ENCODE measurements at places on chromosomes 4 and X. TPM values are rescaled to one million over a fixed set of nuclear protein-coding genes. Genes with fewer than 3 reads are reported as not detected.

The RTL5 gene
- total RNA-seq = 1.6 TPM

The ADH1A gene
- not detected for total RNA-seq

The PARM1 gene
- total RNA-seq = 2.0 TPM

The FAM9C gene
- total RNA-seq = under 0.01 TPM

The SPANXC gene
- total RNA-seq = not detected

The MAGEB10 gene
- total RNA-seq = not detected

The HERC3 gene
- total RNA-seq = 15.3 TPM

The NPY2R gene
- not detected for total RNA-seq

The USP27X gene
- total RNA-seq = 1.8 TPM

The TMSB15A gene
- 0.85 TPM for total RNA-seq

The PGRMC1 gene
- total RNA-seq = 133 TPM

The CXCL5 gene
- total RNA-seq = 14.0 TPM

The MSMO1 gene
- total RNA-seq = 257 TPM

The GPR34 gene
- not detected for total RNA-seq

The OPRPN gene
- total RNA-seq = not detected

The AKAP14 gene
- not detected for total RNA-seq

The SH2D1A gene
- not detected for total RNA-seq

The WDFY3 gene
- total RNA-seq = 43.0 TPM

The NLGN3 gene
- total RNA-seq = 0.18 TPM

The PORCN gene
- 10.0 TPM for total RNA-seq

The EIF1AX gene
- total RNA-seq = 17.9 TPM

The BEX3 gene
- 462 TPM for total RNA-seq

The ITIH6 gene
- not detected for total RNA-seq
